A549 treated with RU486 at 1 μM for 4 hours (cell line): ENCODE measurements at places on chromosomes 3 and 15. TPM values are rescaled to one million over a fixed set of nuclear protein-coding genes. Genes with fewer than 3 reads are reported as not detected.

The ZBED2 gene
- total RNA-seq: 0.13 to 0.43 TPM (median 0.35 TPM) in 5 replicates

The TLNRD1 gene
- total RNA-seq: 11.0 to 22.7 TPM (median 21.1 TPM) in 5 replicates

The SLC35G2 gene
- total RNA-seq: 18.3 to 35.1 TPM (median 30.8 TPM) in 5 replicates

The RBM15B gene
- 17.0 to 21.3 TPM (median 19.7 TPM) in 5 replicates for total RNA-seq

The GLDN gene
- total RNA-seq: 0.09 TPM in 1 of 5 replicates, not detected in the others
